Upper lobe of left lung (tissue), 6 donors: ENCODE measurements at places on chromosomes 11 and 22. TPM values are rescaled to one million over a fixed set of nuclear protein-coding genes. Genes with fewer than 3 reads are reported as not detected.

GRCh38 chr22:27032091-27032761 lies 374.8 kb downstream of the MIAT start:
- DNase-seq: peak; percentile 78
- no peaks in the 10 kb centered on the region for H3K36me3 ChIP-seq
- H3K4me1 ChIP-seq: no peaks in the 10 kb centered on the region
- no peaks in the 10 kb centered on the region for H3K27me3 ChIP-seq
- H3K4me3 ChIP-seq: no peak overlapping the region

DNA sequence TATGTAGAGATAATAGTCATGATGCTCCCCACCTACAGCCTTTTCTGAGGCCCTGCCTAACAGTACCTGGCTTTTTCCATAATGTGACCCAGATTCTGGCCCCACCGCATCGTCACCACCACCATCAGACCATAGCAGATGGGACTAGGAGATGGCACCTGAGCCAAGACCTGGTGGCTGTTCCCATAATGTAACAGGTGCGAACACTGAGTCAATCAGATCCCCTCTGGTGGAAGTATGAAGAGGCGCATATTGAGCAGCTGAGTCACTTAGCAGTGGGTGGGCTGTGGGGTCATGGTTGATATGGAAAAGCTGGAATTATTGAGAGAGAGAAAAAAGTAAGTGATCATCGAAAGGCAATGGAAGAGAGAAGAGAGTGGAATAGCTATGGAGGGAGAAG lies 578.0 kb upstream of the CADM1 start:
- no peak for DNase-seq
- H3K27ac ChIP-seq: no peak overlapping the region

Gene HORMAD2
- total RNA-seq: not detected

DNA sequence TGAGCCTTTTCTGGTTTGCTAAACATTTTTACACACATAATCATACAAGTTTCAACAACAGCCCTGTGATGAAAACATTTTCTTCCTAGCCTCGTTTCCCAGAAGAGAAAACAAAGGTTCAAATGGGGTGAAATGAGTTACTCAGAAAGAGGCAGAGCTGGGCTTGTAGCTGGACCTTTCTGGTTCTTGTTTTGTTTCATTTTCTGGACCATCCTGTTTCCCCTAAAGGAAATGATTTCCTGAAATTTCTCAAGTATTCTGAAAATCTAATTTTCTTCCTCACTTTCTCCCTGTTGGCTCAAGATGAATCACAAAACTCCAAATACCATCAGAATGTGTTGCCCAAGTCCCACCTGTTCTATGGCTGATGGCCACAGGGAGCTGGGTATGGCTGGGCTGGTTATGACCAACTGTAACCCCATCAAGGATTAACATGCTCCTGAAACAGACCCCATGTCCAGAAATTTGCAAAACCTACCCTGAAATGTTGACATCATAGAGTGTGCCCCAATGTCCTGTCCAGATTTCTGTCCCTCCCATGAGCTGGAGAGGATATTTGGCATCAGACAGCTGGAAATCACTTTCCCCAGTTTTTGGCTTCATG lies 6.7 kb upstream of the APOL4 start:
- no peaks in the 10 kb centered on the region for H3K27me3 ChIP-seq
- peaks cover 24% of the 10 kb centered on the region for H3K4me1 ChIP-seq
- H3K27ac ChIP-seq: no peak overlapping the region
- no peaks in the 10 kb centered on the region for H3K36me3 ChIP-seq
- no peak for DNase-seq
- H3K4me3 ChIP-seq: no peak overlapping the region

GRCh38 chr22:36443198-36443770 lies 38.2 kb downstream of the TXN2 start:
- no peak for DNase-seq
- peaks cover 21% of the 10 kb centered on the region for H3K4me1 ChIP-seq
- H3K4me3 ChIP-seq: no peak overlapping the region
- no peak overlapping the region for H3K27ac ChIP-seq
- no peaks in the 10 kb centered on the region for H3K36me3 ChIP-seq

Gene KIAA1671
- total RNA-seq: 37.9 TPM
